ENCODE measurements at places on chromosomes 3 and 15. TPM values are rescaled to one million over a fixed set of nuclear protein-coding genes. Genes with fewer than 3 reads are reported as not detected.

DNA sequence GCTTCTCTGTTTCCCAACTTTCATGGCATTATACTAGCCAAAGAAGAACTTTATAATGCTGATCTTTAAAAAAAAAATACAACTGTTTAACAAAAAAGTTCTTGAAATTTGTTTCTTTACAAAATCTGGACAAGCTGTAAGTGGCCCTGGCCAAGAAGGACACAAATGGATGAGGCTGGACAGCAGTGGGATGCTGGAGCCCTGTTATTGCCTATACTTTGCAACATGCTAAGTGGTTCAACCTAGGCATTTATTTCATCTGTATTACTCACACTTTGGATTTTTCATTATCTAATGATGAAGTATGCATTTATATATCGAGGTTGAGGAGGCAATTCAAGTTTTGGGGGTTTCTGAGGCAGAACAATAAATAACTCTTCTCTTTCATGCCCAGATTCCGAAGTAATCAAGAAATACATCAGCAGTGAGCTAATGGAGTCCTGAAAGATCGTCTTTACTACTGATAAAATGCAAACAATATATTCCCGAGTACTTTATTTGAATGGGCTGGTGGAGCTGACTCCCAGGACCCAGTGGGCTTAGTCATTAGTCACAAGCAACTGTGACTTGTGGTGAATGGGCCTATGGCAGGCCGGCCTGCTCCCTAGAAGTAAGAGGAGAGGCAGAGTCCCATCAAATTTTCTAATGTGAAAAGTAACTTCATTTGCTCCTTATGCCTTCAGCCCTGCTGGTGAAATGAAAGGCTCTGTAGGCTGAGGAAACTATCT is 177.3 kb upstream of the DPH6 start:
- H3K27me3 ChIP-seq: no peaks in the 10 kb centered on the region
- no peaks in the 10 kb centered on the region for H3K36me3 ChIP-seq
- no peak overlapping the region for H3K4me3 ChIP-seq
- no peaks in the 10 kb centered on the region for H3K4me1 ChIP-seq

DNA sequence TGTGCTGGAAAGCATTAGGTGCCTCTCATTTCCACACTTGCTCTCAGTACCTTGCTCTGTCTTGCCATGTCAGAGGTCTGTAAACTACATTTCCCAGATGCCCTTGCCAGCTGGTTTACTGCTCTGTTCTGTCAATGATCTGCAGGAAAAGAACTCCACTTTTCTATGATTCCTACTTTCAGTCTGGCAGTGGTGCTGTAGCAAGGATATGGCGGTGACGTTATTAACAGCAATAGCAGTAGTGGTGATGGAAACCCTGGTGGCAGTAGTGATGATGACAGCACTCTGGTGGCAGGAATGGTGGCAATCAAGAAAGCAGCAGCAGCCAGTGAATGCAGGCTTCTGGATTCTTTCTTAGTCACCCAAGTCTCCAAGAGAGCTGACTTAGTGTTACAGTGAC is 665.2 kb downstream of the DIPK2A start:
- H3K27ac ChIP-seq: no peak overlapping the region
- H3K27me3 ChIP-seq: no peaks in the 10 kb centered on the region
- H3K36me3 ChIP-seq: no peaks in the 10 kb centered on the region
- no peak overlapping the region for H3K4me3 ChIP-seq

- H3K4me3 ChIP-seq: no peak overlapping the region
- no peaks in the 10 kb centered on the region for H3K4me1 ChIP-seq
- no peak overlapping the region for H3K27ac ChIP-seq
- H3K27me3 ChIP-seq: no peaks in the 10 kb centered on the region
- peak; percentile 27 for DNase-seq
- H3K36me3 ChIP-seq: no peaks in the 10 kb centered on the region
Observed at GRCh38 chr3:6262010-6262409, 598.9 kb upstream of the GRM7 start.

GRCh38 chr15:93658026-93658816 is 569.2 kb upstream of the RGMA start:
- peak; percentile 52 for DNase-seq
- peaks cover 2% of the 10 kb centered on the region for H3K36me3 ChIP-seq
- no peaks in the 10 kb centered on the region for H3K27me3 ChIP-seq
- H3K4me3 ChIP-seq: no peak overlapping the region

DNA sequence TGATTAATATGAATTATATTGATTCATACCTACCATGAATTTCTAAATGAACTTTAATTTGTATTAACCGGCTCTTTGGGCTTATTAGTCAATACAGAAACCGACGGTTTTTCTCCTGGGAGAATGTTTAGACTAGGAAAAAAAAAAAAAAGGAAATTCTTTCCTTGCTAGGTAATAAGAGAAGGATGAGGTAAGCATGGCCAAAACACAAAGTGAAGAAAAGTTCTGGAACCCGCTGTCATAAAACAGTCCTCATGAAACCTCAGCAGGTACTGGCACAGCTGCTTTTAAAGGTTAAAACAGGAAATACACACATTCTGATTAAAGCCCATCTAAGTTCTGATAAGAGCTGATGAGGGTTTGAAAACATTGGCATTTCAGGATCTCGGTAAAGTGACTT is 30.8 kb upstream of the PSTPIP1 start:
- H3K36me3 ChIP-seq: no peaks in the 10 kb centered on the region
- peak; percentile 59 for DNase-seq
- no peak overlapping the region for H3K4me3 ChIP-seq

DNA sequence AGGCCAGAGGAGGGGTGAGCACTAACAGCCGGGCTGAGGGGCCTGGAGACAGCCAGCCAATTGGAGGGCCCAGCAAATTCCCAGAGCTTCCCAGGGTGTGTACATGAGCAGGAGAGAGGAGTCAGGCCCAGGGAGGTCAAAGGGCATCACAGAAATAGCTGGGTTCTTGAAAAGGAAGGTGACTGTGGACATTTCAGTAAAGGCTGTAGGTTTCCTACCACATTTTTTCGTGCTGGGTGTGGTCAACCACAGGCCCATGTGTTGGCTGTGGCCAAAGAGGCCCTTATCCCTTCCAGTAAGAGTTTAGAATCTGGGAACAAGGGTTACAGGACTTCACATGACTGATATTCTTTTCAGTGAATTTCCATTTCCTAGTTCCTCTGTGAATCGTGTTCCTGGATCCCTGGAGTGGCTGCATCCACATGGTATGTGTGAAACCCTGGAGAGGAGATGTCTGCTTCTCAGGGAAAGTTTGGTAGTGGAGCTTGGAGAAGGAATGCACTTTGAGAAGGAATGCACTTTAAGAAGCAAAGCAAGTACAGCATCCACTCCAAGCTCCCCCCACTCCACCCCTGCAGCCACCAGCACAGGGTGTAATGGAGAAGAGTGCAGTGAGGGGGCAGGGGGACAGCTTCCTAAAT is 73.2 kb upstream of the HEG1 start:
- peak; percentile 82 for DNase-seq
- no peaks in the 10 kb centered on the region for H3K27me3 ChIP-seq
- peaks cover 40% of the 10 kb centered on the region for H3K4me1 ChIP-seq

GRCh38 chr15:100090411-100090810 is 251.4 kb downstream of the ADAMTS17 start:
- H3K27ac ChIP-seq: no peak overlapping the region
- no peaks in the 10 kb centered on the region for H3K27me3 ChIP-seq
- H3K36me3 ChIP-seq: no peaks in the 10 kb centered on the region
- no peaks in the 10 kb centered on the region for H3K4me1 ChIP-seq
- no peak for DNase-seq

GRCh38 chr3:5813521-5813920 is 626.0 kb downstream of the EDEM1 start:
- no peaks in the 10 kb centered on the region for H3K36me3 ChIP-seq
- no peaks in the 10 kb centered on the region for H3K4me1 ChIP-seq
- no peak overlapping the region for H3K4me3 ChIP-seq

- no peak for DNase-seq
- no peak overlapping the region for H3K4me3 ChIP-seq
- H3K36me3 ChIP-seq: no peaks in the 10 kb centered on the region
- no peak overlapping the region for H3K27ac ChIP-seq
- H3K27me3 ChIP-seq: no peaks in the 10 kb centered on the region
- H3K4me1 ChIP-seq: peaks cover 12% of the 10 kb centered on the region
Observed at GRCh38 chr3:120457827-120458226, 7.0 kb upstream of the FSTL1 start.

DNA sequence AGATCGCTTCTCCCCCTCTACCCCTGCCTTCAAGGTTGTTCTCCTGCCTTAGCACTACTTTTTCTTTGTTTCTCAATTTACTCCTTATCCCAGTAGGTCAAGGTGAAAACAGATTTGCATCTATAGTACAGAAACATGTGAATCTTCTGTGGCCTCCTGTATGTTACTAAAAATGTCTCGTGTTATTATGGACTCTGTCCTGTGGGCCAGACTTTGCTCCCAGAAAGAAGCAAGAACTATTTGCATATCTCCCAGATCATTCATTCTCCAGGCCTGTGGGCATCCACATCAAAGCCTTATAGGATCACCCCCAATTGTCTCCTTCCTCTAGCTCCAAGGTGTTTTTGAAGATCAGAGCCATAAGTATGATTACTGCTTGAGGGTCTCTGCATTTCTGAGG is 169.5 kb upstream of the ROPN1 start:
- no peaks in the 10 kb centered on the region for H3K36me3 ChIP-seq
- DNase-seq: no peak

- H3K27ac ChIP-seq: no peak overlapping the region
- no peaks in the 10 kb centered on the region for H3K36me3 ChIP-seq
- no peak overlapping the region for H3K4me3 ChIP-seq
- no peak for DNase-seq
- no peaks in the 10 kb centered on the region for H3K27me3 ChIP-seq
- H3K4me1 ChIP-seq: no peaks in the 10 kb centered on the region
Observed at GRCh38 chr15:46127361-46127874, 492.6 kb downstream of the SQOR start.

DNA sequence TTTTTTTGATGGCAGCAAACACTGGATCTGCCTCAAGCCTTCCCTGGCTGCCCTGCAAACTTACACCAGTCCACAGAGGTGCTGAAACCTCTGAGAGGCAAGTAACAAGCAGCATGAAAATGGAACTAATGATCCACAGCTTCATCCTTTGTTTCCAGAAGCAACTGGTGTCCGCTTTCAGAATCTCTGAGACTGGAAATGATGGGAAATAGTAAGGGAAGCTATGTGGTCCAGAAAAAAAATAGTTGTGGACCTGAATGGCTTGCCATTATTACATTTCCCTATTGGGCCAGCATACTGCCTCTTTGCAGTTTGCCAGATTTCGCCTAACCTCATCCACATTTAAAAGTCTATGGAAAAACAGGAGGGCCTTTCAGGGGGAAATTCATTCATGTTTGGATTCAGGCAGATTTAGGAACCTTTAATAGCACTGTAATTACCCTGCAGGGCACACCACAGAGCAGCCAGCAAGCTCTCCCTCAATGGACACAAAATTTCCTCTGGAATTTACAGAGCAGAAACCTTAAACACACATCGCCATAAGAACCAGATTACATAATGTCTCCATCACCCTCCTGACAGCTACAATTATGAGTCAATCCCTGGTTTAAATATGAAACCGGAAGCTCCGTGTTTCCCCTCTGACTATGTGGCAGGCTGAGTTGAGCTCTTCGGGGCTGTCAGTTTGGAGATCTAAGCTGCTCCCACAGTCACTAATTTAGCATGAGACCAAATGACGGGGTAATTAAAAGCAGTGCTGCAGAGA is 134.4 kb downstream of the TMCO5A start:
- peak; percentile 92 for DNase-seq
- no peaks in the 10 kb centered on the region for H3K36me3 ChIP-seq
- no peaks in the 10 kb centered on the region for H3K27me3 ChIP-seq

SLC22A14 gene
- 0.25 TPM for polyA plus RNA-seq

INSYN1 gene
- polyA plus RNA-seq: 3.1 TPM

UPK1B gene
- polyA plus RNA-seq: 0.08 TPM

GOLGA8J gene
- 0.45 TPM for polyA plus RNA-seq
